Thoracic aorta (tissue), 2 donors: ENCODE measurements at places on chromosomes 5 and 9. TPM values are rescaled to one million over a fixed set of nuclear protein-coding genes. Genes with fewer than 3 reads are reported as not detected.

- no peak for DNase-seq
These were observed 3.2 kb downstream of the GPSM1 start for GRCh38 chr9:136330406-136330990.

- no peak for DNase-seq
These were observed 6.7 kb downstream of the NCBP1 start for GRCh38 chr9:97640325-97640724.

GRCh38 chr9:128276574-128277270 is 646 bp downstream of the SWI5 start:
- DNase-seq, result no peak

- no peak for DNase-seq
These were observed 8.2 kb upstream of the AK1 start for GRCh38 chr9:127885508-127886281.

DNA sequence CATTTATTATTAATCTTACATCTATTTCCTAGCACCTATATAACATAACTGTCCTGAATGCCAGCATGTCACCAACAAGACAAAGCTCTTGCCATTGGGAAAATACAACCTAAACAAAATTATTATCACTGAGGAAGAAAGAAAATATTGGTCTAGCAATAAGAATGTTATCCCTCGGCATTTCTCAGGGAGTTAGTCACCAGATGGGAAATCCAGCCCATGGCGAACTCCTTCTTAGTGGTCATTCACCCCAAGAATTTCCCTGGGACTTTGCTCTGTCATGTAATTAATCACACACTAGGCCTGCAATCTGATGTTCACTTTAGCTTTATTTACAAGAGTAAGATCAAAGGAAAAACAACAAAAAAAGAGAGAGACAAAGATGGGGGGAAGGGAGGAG is 56.1 kb upstream of the TAS2R1 start:
- no peak for DNase-seq

DNA sequence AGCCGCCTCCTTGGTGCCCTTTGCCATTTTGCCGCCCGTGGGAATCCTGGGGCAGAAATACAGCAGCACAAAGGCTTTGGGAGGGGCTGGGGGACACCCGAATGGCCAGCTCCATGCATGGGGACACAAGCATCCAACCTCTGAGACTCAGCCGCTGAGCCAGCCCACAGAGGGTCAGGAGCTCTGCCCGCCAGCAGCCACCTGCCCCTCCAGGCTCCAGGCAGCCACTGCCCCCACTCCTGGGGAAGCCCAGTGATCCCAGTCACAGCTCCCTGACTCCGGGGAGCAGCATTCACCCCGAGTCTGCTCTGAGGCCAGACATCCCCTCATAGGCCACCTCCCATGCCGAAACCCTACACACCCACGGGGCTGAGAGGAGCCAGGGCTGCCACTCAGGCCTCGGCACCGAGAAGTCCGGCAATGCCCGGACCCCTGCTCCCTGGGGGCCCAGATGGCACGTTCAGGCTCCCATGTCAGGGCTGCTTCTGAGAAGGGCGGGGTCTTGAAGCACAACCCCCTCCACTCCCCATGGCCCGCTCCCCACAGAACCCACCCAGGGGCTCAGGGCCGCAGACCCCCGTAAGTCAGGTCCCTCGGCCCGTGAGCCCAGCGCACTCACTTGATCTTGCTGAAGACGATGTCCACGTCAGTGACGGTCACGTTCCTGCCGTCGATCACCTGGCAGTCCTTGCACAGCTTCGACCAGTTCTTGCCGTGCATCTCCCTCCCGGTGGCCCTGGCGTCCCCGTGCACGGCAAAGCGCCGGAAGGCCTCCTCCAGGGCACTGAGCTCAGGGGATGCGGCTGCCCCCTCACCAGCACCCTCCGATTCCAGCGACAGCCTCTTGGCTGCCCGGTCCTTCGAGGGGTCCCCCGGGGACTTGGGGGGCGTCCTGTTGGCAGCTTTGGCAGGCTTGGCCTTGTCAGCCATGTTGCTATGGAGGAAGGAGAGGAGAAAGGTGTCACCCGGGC is 15.7 kb downstream of the TPPP start:
- no peak for DNase-seq

DNA sequence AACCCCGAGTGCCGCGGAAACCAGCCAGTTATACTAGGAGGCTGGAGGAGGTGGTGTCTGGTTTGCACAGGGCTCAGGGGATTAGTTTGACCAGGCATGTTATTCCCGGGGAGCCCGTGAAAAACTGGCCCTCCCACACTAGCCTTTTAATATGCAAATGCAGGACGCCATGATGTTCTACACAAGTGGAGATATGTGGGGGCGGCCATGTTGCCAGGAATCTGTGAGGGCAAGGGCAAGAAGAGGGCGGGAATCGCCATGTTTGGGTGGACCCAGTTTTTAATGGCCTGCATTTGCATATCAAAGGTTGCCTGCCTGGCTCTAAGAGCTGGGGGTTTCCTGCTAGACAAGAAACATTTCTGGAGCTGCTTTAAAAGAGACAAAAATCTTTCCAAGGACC is 940.7 kb downstream of the CDH18 start:
- DNase-seq, result no peak

- DNase-seq, result no peak
These were observed 202.0 kb upstream of the HAPLN1 start for GRCh38 chr5:83922699-83923098.

DNA sequence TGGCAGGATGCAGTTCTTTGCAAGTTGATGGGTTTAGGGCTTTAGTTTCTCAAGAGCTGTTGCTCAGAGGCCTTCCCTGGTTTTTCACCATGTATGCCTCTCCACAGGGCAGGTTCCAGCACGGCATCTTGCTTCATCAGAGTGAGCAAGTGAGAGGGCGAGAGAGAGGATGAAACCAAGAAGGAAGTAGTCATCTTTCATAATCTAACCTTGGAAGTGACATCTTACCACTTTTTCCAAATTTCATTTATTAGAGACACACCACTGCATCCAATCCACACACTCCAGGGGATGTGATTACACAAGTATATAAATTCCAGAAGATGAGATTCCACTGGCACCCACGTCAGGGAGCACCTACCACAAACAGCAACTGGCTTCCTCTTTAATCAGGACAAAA is 294.4 kb downstream of the MARCHF11 start:
- DNase-seq, result no peak

GRCh38 chr9:73210886-73211666 is 59.4 kb downstream of the ANXA1 start:
- no peak for DNase-seq

- no peak for DNase-seq
These were observed 24.0 kb downstream of the CDKN2A start for GRCh38 chr9:21969951-21970799.

- no peak for DNase-seq
These were observed 6.5 kb upstream of the SSBP2 start for GRCh38 chr5:81757404-81757803.

DNA sequence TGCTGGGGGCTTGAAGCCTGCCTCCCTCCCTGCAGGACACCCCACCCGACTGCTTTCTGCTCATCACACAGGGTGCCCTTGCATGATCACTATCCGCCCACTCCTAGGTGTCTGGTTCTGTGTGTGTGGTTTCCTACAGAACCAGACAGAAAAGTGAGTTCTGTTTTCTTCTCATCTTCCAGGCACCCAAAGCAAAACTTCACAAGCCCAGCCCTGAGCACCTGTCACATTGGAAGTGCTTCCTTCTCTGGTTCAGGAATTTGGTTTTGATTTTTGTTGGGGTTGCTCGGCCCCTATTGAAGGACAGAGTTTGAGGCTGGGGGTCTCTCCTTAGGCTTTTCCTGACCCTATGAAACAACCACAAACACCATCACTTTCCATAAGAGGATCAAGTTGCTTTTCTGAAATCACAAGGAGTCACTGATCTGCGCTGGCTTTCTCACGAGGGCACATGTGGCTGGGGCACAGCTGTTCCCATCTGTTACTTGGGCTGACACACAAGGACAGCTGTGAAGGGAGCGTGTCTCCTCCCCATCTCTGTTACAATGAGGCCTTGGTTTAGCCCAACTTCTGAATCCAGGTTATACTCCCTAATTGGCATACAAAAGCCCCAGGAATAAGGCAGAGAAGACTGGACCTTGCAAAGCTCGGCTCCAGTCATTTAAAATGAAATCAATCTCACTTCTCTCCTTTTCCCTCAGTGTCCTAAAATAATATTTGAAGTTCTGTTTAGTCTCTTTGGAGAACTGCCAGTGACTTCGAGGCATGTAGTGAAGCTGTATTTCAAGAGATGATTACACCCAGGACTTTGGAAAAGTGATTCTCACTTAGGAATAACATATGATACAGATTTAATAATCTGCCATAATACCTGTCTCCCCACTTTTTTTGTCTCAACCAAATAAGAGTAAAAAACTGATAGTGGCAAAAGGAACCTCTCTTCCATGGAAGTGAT is 213.1 kb upstream of the GAS1 start:
- DNase-seq, result no peak

DNA sequence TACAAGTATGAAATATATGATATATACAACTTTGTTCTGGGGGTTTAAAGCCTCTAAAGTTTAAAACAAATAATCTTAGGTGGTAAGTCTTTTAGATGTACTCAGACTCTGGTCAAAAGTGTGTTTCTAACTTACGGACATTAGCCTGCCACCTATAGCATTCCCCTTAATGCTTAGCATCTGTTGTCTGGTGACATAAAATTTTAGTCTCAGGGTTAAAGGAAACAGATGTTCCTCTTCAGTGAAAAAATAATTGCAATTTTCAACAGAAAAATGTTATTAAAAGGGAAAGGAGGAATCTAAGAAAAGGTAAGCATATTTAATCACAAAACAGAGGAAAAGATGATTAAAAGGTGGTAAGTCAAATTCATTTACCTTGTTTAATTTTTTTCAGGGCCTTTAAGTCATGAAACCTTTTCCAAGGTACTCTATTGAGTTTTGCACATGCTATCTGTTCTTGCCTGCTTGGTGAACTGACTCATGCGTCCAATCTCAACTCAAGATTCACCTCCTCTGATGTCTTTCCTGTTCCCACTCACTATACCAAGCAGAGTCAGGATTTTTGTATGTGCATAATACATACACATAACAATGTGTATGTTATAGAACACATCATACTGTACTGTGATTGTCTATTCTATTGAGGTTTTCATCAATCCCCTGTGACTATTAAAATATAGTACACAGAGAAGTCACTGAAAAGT is 7.9 kb downstream of the TMEM167A start:
- no peak for DNase-seq

- DNase-seq, result no peak
These were observed 31.5 kb upstream of the NCS1 start for GRCh38 chr9:130140706-130141105.

DNA sequence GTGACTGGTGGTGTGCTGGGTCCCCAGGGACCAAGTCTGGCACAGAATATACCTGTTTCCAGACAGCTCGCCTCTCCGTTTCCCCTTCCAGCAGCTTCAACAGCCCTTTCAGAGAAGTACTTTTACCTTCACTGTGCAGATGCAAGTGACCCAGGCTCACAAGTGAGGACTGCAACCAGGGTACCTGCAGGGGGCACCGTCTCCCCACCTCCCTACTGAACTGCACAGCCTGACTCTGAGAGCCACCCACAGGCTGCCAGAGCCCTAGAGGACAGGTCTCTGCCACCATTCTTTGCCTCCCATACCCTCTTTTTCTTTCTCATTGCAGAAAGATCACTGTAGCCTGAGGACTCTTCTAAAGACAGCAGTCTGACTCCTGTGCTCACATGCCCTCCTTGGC is 15.4 kb downstream of the IL9 start:
- no peak for DNase-seq

GRCh38 chr9:35254237-35254636 is 92.4 kb downstream of the UNC13B start:
- DNase-seq, result no peak

GRCh38 chr9:127548352-127548881 is 63.7 kb upstream of the STXBP1 start:
- DNase-seq, result no peak

- DNase-seq, result no peak
These were observed 105.2 kb downstream of the TRIM32 start for GRCh38 chr9:116792271-116792670.

GRCh38 chr5:120016717-120017382 is 387.5 kb downstream of the FAM170A start:
- DNase-seq, result no peak

DNA sequence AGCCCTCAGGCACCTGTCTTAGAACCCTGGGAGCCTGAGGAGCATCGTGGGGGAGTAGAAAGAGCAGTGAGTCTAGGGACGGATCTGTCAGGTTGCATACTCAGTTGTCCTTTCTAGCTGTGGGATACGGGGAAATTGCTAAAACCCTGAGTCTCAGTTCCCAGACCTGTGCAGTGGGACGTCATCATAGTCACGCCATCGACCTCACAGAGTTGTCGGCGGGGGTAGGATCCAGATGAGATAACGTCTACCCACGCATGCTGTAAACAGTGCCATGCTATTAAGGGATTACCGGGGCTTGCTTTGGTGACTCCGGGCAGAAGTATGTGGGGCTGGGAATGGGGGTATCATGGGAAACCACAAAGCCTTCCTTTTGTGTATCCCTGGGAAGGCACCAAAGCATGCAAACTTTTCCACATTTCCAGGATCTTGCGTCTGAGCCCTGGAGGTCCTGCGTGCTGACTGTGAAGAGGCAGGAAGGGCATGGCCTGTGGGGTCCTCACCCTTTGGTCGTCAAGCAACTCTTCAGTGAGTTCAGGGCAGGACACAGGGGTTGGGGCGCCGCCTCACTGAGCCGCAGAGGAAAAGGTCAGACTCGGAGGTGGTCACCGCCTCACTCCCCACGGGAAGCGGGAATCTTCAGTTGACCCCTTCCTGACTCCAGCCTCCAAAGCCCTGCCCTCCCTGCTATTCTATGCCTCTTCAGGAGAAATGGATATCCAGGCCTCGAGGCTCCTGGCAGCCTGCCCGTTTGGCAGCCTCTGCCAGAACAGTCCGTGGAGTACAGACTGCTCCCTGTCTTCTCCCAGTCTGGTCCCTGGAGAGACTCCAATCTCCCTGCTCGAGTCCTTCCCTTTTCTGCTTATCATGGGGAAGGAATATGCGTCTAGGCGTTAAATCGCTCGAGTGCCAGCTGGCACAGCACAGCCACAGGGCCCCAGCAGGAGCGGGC is 186.8 kb upstream of the KLF9 start:
- DNase-seq, result peak; percentile 86

- DNase-seq, result no peak
These were observed 37.3 kb upstream of the CTNND2 start for GRCh38 chr5:11941566-11941965.

Gene SMIM33
- total RNA-seq, result not detected

Gene STPG3
- total RNA-seq, result not detected

Gene CFAP157
- total RNA-seq, result 0.28 TPM

Gene CCDC171
- 4.3 TPM for total RNA-seq

Gene DNAJC18
- 6.9 TPM for total RNA-seq

Gene SH3RF2
- total RNA-seq, result 8.1 TPM

Gene KIAA0825
- 4.1 TPM for total RNA-seq

Gene NR3C1
- total RNA-seq, result 56.5 TPM
